ENCODE measurements at places on chromosomes 1 and 21. TPM values are rescaled to one million over a fixed set of nuclear protein-coding genes. Genes with fewer than 3 reads are reported as not detected.

- DNase-seq: no peak
Observed at GRCh38 chr1:158035976-158036583, 42.6 kb downstream of the KIRREL1 start.

DNA sequence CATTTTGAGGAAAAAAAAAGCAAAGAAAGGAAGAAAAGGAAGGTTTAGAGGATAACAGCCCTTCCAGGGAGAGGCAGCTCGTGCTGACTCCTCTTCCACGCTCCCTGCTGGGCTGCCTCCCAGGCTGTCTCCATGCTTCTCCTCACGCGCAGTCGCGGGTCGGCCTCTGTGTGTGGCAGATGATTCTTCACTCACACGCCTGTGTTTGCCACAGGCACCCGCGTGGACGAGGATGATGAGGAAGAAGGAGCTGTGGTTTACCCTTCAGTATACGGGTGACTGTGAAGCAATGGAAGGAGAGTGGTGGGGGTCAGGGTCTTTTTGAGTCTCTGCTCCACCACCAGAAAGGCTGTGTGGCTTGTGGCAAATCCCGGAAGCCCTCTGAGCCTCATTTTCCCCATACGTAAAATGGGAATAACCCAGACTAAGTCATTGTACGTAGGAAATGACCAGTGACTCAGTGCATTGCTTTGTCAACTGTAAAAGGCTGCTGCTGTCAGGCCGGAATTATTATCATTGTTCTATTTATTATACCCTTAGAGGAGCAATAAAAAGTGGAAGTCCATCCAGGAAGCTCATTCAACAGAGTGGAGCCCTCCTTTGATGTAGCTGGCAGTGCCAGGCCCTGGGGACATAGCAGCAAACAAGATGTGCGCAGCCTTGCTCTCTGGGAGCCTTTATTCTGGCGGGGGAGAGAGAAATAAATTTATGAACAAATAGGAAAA lies 11.9 kb upstream of the SH2D2A start:
- DNase-seq: no peak

Gene MYOC
- polyA plus RNA-seq: 0.08 TPM

Gene GBP1
- 14.9 TPM for polyA plus RNA-seq

GRCh38 chr1:225137976-225138375 lies 208.5 kb downstream of the DNAH14 start:
- no peak for DNase-seq

DNA sequence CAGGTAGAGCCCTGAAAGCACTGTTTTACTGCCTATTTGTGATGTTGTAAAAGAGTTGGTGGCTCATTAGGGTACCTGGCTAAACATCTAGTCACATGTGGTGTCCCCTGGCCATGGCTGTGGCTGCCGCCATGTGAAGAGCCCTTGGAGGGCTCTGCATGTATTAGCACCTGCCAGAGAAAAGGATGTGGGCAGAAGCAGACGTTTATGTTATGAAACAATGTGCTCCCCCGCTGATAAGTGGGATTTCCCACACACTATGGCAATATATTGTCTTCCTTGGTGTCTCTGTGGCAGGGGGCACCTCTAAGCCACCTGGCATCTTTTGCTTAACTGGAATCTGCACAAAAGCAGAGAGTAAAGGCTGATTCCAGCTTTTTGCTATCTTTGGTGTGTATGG lies 9.6 kb downstream of the TENT5C start:
- DNase-seq: no peak

Gene FMN2
- 7.9 TPM for polyA plus RNA-seq

DNA sequence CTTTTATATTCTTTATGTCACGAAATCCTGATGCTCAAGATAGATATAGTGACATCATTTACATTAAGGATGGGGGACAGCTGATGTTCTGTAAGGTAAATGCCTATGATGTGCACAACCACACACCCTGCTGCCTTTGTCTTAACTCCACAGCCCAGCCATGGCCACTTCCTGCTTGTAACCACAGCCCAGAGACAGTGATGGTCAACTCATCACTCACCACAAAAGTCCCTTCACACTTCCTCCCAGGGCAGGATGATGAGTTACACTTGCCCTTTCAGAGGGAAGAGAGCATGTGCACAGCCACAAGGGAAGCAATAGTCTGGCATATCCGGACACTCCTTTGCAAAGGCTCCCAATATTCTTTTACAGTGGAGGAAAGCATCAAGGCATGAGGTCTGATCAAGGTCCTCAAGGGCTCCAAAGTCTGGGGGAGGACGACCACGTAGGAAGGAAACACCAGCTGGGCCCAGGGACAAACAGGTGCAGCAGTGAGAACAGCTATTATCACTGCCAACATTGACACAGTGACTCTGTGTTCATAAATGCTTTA lies 53.8 kb downstream of the PLPP3 start:
- DNase-seq: no peak

Gene KTI12
- 6.8 TPM for polyA plus RNA-seq

- DNase-seq: no peak
Observed at GRCh38 chr1:227734546-227734855, 601 bp downstream of the JMJD4 start.

GRCh38 chr1:81129776-81130175 lies 671.0 kb upstream of the ADGRL2 start:
- DNase-seq: no peak

Gene SPATA21
- polyA plus RNA-seq: not detected

DNA sequence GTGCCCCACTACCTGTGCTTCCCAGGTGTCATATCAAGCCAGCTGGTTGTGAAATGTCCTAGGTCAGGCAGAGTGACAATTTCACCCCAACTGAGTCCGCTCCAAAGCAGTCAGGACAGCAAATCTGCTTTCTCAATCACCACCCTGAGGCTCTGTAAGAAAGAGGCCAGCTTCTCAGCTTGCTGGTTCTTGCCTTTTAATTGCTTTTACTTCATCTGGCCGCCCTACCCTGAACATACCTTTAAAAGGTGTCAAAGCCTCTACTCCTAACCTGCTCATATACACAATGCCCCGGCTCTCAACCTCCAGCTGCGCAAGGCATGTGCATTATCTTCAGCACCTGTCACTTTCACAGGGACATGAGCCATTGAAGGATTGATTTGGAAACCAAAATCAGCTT lies 581.6 kb downstream of the NPHP4 start:
- no peak for DNase-seq

DNA sequence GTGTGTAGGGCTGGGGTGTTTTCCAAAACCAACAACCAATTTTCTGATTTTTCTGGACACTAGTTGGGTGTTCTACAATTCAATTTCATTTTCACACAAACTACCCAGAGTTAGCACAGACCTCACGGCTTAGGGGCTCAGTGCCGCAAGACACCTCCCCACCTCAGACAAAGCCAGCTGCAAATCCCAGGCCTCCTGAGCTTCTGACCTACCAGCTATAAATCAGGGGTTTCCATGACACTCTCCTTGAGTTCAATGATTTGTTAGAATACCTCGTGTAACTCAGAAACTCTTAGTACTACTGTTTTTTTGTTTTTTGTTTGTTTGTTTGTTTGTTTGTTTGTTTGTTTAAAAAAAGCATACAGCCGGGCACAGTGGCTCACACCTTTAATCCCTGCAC lies 28.7 kb upstream of the FAM89A start:
- no peak for DNase-seq

GRCh38 chr21:42525029-42525581 lies 11.5 kb downstream of the SLC37A1 start:
- no peak for DNase-seq

Measured in right renal cortex interstitium (tissue), 3 donors.